ENCODE measurements at places on chromosomes 2 and 18.
A peak's percentile ranks its signal among the peaks of the same experiment; 100 is the strongest.

- no peak for DNase-seq
Observed at GRCh38 chr2:234448506-234449184, 48.2 kb downstream of the ARL4C start.

DNA sequence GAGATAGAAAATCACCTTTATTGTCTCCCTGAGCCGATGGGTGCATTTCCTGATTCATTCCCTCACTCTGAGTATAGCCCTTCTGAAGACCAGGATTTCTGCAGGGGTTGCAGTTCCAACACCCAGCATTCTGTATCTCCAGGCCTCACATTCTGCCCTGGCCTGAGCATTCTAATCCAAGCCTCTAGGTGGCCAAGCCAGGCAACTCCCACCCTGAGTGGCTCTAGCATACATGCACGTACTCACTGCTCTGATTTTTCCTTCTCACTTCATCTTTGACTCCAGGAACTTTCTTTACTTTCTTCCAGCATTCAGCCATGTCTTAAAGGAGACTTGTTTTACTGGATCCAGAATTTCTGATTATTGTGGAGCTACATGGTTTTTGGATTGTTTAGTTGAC, 100.7 kb upstream of the STK39 start:
- DNase-seq, result no peak

GRCh38 chr2:181104512-181105115, 124.2 kb downstream of the UBE2E3 start:
- no peak for DNase-seq

- DNase-seq, result no peak
Observed at GRCh38 chr2:227317834-227318233, 7.2 kb upstream of the MFF start.

DNA sequence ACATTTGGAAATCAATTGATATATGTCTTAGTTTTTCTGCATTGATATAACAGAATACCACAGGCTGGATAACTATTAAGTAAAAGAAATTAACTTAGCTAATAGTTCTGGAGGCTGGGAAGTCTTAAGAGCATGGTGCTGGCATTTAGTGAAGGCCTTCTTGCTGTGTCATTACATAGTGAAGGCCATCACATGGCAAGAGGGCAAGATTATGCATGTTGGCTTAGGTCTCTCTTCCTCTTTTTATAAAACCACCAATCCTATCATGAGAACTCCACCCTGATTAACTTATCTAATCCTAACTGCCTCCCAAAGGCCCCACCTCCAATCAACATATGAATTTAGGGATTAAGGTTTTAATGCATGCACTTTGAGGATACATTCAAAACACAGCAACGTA, 225.5 kb upstream of the VRK2 start:
- no peak for DNase-seq

DNA sequence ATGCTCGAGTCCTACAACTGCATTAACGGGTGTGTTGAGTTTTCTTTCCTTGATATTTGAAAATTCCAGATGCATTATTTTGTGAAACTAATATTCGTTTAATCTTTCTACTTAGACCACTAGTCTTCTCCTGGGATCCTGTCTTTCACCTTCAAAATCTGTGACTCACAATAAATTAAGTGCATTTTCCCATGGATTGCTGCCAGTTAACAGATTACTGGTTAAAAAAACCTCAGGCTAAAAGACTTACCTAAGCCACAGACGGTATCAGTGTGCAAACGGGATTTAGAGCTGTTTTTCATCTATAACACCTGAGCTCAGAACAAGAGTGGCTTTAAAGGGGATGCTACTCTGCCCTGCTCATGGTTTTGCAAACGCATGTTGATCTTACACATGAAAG, 10.2 kb downstream of the FECH start:
- DNase-seq, result no peak

GRCh38 chr18:59758106-59758505, 60.9 kb upstream of the CCBE1 start:
- DNase-seq, result no peak

DNA sequence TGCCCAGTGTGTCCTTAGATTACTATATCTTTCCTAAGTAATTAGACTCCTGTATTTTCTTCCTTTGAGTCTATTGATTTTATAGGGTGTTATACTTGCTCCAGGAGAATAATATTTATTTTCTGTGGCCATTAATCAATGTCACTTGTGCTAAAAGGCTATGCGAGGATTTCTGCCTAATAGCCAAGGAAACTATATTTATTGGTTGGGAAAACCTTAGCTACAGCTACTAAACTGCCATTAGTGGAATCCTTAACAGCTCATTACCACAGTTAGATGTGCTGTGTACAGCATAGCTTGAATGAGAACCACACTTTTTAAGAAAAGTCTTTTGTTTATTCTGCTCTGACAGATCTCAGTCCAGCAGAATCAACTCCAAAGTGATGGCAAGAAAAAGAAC, 537.3 kb downstream of the ERBB4 start:
- no peak for DNase-seq

DNA sequence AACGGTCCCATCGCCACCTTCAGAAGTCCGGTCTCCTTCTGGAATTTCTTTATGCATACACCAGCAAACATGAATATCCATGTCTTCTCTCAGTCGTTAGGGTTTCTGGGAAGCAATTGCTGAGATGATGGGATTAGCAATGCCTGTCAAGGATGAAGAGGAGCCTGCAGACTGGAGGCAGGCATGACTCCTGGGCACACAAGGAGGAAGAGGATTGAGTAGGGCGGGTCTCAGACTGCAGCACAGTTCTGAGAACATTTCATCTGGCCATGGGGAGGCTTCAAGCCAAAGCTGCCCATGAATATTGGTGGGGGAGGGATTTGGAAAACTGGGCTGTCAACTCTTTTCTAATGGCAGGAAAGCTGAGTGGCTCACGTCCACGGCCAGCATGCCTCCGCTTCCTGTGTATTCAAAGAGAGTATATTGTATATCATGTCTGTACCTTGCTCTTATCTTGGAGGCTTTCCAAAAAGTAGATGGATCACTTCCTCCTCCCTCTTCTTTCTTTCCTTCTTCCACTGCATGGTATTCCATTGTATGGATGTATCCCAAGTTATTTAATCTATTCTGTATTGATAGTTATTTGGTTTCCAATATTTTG, 24.5 kb downstream of the MC2R start:
- DNase-seq, result no peak

- DNase-seq, result no peak
Observed at GRCh38 chr2:145374165-145374564, 854.2 kb upstream of the ZEB2 start.

- no peak for DNase-seq
Observed at GRCh38 chr18:21069468-21069867, 42.1 kb downstream of the ROCK1 start.

GRCh38 chr2:127044977-127045661, 61.8 kb downstream of the BIN1 start:
- peak; percentile 46 for DNase-seq

- DNase-seq, result no peak
Observed at GRCh38 chr2:160206436-160206835, 6.4 kb upstream of the ITGB6 start.

DNA sequence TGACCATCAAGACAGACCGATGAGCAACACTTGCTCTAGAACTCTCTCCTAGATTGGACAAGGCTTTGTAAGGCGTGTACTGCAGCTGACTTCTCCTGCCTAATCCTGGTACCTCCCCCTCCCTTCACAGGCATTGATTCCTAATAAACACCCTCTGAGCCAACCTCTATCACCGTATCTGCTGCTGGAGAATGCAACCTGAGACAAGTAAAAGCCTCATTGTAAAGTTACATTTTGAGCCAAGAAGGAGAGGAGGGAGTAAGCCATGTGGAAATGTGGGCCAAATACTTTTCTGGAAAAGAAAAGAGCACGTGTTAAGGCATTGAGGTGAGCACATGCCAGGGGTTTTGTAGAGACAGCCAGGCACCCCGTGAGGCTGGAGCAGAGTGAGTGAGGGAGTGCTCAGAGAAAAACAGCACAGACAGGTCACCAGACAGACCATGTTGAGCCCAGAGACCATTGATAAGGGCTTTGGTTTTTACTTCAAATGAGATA, 2.6 kb upstream of the WDFY1 start:
- DNase-seq, result no peak

DNA sequence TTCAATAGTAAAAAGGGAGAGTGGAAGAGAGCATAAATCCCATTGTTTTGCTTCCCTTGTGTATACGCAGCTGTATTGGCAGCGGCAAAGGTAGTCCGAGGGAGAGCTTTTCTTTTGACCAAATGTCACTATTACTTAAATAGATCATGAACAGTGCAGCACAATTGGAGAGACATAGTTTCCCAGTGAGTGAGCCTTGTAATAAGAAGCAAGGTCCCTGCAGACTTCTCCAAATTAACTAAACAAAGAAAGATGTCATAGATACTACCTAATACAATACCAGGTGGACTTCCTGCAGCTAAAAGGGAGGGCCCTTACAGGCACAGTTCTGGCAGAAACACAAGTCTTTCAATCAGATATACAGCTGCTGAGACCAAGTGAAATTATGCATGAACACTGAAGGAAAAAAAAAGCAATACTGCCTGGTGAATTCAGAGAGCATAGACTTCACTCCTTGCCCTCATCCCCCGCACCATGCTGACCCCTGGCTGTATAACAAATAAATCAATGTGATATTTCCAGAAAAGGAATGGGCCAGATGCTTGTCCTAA, 404.7 kb upstream of the CDH2 start:
- no peak for DNase-seq

DNA sequence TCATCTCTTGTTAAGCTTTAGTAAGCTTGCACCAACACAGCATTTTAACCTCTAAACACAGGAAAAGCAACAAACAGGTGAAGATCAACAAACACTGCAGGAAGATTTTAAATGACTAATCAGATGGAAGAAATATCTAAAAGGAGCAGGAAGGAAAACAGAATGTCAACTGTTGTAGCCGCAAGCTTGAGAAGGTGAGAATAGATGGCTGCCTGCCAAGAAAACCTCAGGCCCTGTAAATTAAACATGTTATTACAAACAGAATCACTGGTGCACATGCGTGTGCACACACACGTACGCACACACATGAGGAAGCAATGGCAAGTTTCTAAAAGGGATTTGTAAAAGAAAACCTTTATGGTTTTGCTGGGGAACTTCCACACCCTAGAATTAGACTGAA, 257.8 kb upstream of the GALNT5 start:
- no peak for DNase-seq

DNA sequence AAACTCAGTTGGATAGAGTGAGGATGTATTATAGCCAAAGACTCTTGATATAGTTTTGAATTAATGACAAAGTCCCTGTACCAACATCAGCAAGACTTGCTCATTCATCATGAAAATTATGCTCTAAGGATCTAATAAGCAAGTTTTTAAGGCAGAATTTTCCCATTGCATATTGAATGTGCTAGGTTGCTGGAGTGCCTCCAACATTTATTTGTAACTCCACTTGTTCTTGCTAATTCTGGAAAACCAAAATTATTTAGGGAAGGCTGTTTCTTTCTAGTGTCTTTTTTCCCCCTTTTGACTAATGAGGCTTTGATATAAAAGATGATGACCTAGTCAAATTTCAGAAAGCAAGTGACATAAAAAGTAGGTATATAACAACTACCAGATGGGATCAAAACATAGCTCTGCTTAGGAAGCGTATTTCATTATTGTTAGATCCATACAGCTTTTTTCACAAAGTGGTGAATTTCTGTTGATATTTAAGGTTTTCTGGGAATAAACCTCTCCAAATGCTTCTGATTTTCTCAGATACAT, 7.7 kb downstream of the SLC4A10 start:
- no peak for DNase-seq

DNA sequence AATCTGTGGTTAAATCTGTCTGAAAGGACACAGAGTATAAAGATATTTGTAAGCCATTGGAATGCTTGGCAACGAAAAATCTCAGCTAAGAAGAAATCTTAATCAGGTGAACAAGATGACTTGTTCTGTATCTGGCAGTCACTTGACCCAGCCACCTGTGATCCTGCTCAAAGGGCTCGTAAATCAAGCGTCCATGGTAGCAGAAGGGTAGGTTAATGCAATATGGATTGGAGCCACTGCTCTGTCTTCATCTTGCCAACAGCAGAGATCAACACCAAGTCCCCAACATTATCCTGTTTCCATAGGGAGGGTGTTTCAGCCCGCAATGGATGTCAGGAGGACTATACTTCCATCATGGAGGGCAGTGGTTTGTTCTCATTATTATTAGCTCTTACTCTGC, 378.4 kb downstream of the CDH7 start:
- no peak for DNase-seq

GRCh38 chr18:9263264-9263663, 71.3 kb upstream of the TWSG1 start:
- no peak for DNase-seq

DNA sequence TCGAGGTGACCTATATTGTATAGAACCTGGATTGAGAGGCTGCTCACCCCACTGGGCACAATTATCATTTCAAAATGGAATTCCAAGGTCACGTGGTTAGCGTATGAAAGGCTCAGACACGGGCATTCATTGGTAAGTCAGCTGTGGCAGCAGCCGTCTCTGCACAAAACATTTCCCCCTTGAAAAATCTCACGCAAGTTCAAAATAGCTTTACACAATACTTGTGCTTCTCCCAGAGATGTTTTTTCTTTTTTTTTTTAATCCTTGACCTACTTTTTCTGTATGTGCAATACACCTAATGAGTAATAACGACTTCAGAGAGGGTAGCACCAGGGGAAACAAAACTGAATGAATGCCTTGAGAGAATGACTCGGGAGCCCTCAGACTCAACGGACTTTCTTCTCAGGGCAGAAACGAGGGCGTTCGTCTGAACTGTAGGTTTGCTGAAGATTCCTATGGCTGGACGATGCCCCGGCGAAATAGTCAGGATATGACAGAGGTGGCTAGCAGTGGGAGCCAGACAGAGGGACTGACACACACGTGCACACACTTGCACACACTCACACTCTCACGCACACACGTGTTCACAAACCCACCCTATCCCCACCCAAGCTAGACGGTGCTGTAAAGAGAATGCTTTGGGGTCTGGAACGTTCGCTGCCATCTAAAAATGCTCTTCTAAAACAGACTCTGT, 77.8 kb downstream of the PDCL3 start:
- no peak for DNase-seq

DNA sequence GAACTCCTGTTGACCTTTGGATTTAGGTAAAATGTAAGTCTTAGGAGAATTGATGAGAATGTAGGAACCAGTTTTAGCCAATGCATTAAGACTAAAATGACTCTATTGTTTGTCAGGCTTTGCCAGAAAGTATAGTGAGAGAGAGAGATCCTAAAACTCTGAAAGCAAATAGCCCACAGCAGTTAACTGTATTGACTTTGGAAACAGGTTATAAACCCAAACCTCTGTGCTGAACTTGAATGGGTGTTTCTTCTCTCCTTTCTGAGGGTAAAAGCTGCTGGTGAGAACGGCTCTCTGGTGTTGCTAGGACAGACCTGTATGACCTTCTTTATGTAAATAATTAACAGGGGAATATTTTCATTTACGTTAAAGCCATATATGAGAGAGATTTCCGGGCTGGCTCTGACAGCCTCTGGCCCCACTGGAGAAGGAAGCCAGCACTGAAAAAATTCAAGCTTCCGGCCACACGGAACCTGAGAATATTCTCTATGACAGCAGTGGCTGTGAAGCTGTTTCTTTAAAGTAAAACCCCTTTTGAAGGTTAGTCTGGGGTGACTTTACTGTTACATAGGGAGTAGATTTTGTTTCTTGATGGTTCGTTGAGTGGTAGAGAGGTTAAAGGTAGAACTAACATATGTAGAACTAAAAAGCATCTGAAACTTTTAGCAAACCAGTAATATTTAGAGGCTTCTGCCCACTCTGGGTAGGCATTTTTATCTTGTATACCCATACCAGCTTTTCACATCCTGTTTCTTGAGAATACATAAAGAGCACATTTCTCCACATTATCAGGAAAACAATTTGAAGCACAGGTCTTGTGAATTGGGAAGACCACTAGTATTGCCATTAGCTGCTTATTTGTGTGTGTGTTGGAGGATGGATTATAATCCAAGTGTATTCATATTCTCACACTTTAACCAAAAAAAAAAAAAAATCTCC, 123.8 kb downstream of the SPTBN1 start:
- peak; percentile 82 for DNase-seq

Data from CD8-positive, alpha-beta memory T cell (primary cell).